ENCODE measurements at places on chromosomes 4 and X.

GRCh38 chr4:140969296-140969695, 164.0 kb downstream of the RNF150 start:
- no peak for DNase-seq

DNA sequence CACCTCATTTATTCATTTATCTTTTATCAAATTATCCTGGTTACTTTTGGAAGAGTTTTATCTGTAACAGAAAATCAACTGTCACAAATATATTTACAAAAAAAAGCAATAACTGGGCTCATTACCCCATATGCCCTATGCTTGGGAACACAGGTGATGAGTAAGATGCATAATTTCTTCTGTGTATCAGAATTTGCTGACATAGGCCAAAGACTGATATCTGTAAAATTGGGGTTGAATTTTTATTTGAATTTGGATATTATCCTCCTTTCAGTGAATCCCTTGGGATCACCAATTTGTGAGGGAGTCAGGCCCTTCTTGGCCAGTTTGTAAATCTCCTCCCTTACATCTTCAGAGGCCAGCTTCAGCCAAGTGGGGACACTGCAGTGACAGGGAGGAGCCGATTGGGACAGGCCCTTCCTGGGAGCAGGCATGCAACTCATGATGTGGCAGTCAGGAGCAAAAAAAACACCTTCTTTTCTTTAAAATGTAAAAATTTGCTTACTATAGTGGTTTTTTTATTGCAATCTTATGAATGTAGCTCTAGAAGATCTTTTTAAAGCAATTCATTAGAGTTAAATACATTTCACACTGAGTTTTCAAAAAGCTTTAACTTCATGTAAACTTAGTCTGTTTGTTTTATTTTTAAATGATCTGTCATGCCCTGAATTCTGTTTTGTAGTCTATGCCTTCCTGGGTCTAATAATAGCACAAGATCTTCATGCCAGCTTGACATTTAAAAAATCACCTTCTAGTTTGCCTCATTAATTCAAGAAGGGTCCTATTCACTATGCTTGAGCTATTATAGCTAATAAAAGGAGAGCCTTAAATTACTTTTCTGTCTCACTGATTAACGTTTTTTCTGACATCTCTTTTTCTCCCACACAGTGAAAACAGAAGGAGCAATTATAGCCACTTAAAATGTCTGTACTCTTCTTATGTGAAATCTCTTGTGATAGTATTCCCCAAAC, 136.6 kb upstream of the SPRY1 start:
- DNase-seq: no peak

GRCh38 chr4:160184884-160185283, 1082.0 kb downstream of the RAPGEF2 start:
- DNase-seq: no peak

DNA sequence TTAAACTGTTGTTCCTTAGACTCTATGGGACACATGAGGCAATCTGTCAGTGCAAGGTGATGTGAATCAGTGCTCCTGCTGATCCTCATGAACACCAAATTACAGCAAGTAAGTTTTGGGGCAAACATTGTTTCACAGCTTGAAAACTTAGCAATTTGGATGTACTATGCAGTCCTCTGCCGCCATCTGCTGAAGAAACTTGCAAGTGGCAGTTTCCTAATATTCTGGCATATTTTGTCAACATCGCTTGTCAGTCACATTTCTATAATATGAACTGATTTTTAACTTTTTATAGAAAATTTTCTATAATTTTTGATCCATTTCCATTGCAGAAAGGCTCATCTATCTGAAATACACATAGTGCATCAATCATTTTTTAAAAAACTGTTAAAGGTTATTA, 56.3 kb downstream of the ZAR1 start:
- no peak for DNase-seq

GRCh38 chr4:56426273-56426672, 9.1 kb downstream of the PPAT start:
- DNase-seq: no peak

GRCh38 chr4:88008743-88009171, 1.3 kb downstream of the PKD2 start:
- peak; percentile 39 for DNase-seq

DNA sequence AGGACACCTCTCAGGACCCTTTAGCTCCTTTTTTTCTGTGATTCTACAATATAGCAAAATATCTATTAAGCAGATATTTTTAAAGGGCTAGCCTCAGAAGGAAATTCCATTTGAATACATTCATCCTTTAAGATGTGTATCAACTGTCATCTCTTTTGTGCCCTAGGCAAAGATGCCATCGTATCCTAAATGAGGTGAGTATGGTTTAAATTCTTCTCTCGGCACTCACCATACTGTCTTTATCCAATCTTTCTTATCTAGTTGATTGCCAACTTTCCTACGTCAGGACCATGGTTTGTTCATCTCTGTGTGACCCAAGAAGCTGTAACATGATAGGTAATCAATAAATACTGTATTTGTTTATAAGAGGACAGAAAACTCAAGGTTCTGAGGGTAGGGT, 176.0 kb downstream of the LDB2 start:
- no peak for DNase-seq

- peak; percentile 66 for DNase-seq
These were observed 51.7 kb downstream of the RPGR start for GRCh38 chrX:38275615-38276014.

DNA sequence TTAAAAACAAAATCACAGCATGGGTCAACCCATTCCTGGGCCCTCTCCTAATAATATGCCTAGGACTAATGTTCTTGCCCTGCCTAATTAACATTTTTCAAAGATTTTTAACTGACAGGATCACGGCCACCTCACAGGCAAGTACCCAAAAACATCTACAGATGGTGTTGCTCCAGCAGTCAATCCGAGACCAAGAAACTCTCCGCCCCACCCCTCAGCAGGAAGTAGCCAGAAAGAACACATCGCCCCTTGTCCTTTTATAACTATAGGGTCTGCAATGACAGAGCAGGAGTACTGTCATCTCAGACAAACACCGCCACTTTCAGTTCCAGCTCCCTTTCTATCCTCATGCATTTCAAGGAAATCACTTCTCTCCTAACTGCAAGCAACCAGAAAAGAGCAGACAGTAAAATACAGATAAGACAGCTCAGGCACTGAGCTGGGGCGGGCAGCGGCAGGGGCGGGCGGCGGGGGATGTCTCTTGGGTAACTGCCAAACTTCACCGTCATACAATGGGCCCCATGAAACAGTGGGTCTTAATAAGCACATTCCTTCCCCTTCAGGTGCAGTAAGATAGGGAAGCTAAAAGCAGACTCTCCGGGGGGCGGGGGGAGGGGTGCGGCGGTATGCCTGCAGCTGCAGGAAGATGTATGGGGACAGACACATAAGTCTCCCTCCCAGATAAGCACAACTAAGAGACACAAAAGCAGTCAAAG, 67.4 kb downstream of the ZNF182 start:
- no peak for DNase-seq

Data from BJ (cell line).